Frontal cortex (tissue), 4 donors: ENCODE measurements at places on chromosomes 4 and X.

GRCh38 chr4:115165503-115165902 lies 52.1 kb upstream of the NDST4 start:
- DNase-seq, result no peak

- no peak for DNase-seq
Observed at GRCh38 chr4:113987382-113987941, 8.0 kb upstream of the ARSJ start.

DNA sequence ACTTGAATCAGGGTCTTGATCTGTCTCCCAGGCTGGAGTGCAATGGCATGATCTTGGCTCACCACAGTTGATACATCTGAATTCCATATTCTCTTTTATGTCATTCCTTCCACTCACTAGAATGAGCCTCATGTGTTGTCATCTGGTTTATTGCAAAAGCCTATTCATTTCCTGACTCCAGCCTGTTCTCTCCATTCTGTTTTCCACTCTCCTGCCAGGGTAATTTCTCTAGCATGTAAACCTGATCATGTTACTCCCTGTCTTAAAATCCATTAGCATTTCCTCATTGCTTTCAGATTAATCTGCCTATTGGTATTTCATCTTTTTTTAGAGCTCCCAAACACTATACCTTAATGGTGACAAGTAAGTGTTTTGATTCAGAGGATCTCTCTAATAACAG lies 4.3 kb upstream of the DDX60L start:
- DNase-seq, result no peak

- no peak for DNase-seq
Observed at GRCh38 chrX:118519411-118520215, 24.0 kb downstream of the DOCK11 start.

DNA sequence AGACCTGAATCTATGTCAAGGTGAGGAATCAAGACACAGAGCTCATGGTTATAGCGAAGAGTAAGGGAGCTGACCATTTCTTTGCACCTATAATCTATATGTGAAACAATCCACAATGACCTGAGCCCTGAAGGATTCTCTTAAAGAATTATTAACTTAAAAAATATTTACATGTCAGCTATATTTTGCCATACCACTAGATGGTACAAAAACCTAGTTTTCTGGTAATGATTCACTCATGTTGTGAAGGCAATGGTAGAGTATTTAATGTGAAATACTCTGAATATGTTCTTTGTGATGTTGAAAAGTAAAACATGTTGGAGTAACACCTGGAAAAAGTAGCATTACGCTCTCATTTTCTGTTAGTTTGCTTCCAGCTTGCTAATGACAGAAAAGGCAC lies 40.0 kb downstream of the VGLL1 start:
- DNase-seq, result no peak
